ENCODE measurements at places on chromosomes 1 and 21. TPM values are rescaled to one million over a fixed set of nuclear protein-coding genes. Genes with fewer than 3 reads are reported as not detected.

DNA sequence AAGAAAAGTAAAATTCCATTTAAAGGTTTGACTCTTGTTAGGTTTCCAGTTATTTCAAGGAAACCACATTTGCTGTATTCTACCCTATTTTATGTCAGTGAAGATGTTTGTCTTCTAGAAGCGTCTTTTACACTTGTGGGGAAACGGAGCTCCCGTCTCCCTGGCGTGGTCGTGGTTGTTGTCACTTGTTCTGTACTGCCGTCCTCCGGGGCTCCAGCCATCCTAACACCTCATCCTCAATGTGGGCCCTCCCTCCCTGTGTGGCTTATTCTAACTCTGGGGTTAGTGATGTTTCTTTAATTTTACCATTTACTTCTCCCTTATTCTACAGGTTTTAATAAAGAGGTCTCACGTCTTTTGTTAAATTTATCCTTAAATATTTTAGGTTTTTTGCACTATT, 52.7 kb upstream of the DIP2A start:
- DNase-seq, result no peak

- no peak for DNase-seq
These were observed 2.1 kb downstream of the MYBPH start for GRCh38 chr1:203173566-203173965.

DNA sequence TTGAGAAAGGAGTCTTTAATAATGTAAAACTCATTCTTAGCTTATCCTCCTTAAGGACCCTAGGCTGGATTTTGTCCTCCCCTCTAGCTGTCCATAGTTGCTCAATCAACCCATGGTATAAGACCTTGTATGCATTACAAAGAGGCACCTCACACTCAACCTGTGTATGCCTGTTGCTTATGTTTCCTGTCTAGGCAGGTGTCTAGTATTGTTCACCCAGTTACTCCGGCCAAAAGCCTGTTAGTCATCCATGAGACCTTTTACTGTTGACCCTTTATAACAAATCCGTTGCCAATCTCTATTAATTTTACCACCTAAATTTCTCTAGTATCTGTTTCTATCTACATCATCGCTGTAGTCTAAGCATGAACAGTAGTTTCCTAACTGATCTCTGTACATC, 3.7 kb downstream of the LYPLAL1 start:
- no peak for DNase-seq

DNA sequence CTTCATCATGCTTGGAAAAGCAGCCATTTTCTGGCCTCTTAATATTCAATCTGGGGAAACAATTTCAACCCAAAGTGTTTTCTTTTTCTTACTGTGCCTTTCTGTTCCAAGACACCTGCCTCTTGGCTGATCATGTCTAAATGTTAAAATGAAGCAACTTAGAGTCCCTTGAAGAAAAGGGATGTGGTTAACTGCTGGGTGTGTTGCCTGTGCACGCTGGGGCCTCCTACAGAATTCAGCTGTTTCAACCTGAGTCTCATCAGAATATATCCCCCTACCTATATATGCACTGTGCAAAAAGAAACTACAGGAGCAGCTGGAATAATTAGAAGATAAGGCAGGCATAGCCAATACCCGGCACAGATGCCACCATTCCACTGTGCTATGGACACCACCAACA, 222.0 kb downstream of the OMA1 start:
- DNase-seq, result no peak

- no peak for DNase-seq
These were observed 7.1 kb upstream of the CLDN19 start for GRCh38 chr1:42747125-42747524.

DNA sequence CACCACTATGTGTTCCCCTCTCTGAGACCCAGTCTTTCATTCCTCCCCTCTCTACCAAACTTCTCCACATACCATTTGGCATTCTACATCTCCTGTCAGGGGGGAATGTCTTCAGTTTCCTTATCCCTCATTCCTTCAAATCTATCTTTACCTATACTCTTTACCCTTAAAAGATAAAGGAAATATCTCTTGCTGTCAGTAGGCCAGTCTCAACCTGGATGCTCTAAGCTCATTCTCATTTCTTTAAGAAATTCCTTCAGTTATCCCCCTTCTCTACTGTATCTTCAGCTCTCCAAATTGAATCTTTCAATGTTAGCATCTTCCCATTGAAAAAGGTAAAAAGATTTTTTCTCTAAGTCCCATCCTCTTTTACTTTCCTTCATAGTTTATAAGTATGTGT, 6.5 kb downstream of the RO60 start:
- no peak for DNase-seq

GRCh38 chr21:31927689-31928353, 55.0 kb downstream of the HUNK start:
- DNase-seq, result no peak

DNA sequence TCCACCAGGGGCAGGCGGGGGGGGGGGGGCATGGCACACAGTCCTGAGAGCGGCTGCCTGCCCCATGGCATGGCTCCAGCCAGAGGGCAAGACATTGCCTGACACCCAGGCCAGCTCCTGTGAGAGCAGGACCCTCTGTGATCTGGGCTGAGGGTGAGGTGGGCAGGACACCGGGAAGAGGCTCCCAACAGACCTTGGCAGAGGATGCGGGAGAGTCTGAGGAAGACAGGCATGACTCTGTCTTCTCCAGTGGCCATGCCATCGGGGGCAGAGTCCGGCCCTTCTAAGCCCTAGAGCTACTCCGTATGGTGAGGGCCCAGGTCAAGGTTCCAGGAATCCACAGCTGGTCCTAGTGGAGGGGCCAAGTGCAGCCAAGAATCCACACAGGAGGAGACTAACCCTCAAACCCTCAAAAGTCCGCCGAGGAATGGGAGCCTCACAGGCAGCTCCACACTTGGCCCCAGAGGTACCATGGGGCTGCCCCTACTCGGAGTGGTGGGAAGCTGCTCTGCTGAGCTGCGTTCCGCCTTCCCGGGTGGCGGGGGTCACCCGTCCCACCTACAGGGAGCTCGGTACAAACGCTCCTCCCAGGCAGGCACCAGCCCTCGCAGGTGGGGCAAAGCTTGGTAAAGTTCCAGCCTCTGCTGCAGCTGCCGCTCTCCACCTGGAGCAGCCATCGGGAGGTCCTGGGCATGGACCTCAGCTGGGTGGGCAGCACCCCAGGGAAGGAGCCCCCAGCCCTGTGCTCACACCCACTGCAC, 6.5 kb downstream of the ACTRT2 start:
- DNase-seq, result no peak

GRCh38 chr1:121595089-121595488, 410.3 kb downstream of the SRGAP2C start:
- DNase-seq, result no peak

DNA sequence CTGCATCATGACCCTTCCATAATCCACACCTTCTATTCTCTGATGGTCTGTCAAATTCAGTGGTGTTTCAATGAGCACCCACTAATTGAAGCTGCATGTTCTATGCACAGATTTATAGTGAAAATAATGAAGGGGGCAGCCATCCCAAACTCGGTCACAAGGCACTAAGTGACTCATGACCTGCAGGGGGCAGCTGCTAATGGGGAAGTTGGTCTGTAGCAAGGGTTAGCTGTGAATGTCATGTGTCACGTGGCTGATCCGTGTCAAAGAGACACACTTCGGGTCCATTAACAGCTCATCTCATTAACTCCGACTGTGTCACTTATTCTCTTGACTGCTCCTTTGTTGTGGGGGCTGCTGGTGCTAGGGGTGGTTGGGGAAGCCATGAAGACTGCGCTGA, 306.6 kb downstream of the PCP4 start:
- no peak for DNase-seq

GRCh38 chr1:3611170-3612019, at the start of gene MEGF6:
MEGF6 (minus strand) TSS chr1:3611508; CDS start chr1:3611268, 240 bp downstream.
- DNase-seq, result no peak

DNA sequence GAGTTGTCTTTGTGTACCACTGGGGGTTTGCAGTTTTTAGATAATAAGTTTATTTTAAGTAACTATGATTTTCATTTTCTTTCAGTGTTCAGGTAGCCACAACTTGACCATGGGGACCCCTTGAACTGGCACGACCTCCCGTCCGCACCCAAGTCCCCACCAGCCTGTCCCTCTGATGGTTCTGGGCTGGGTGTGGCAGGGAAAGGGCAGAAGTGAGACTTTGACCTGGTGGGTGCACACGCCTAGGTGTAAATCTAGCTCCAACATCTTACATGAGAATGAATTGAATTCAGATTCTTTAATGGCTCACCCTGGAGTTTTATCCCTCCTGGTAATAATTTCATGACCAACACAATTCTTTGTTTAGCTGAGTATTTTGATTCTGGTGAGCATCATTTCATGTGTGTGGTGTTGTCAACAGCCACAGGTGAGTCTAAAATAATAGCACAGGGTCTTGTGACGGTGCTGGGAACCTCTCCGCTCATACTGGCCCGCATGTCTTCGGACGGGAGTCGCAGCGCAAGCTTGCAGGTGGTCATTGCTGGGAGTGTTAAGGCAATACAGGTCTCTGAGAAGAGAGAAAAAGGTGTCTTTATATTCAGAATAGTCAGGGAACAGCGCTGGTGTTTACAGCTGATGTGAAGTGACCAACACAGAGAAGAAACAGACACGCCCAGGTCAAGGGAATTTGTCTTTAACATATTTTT, 50.8 kb upstream of the POFUT2 start:
- no peak for DNase-seq

- no peak for DNase-seq
These were observed 3.4 kb downstream of the USP33 start for GRCh38 chr1:77756052-77756754.

SLC41A1 gene
- 26.4 TPM for total RNA-seq

CELA3A gene
- not detected for total RNA-seq

CELA3B gene
- total RNA-seq, result not detected

CENPL gene
- 43.8 TPM for total RNA-seq

Data from NCI-H460 (cell line).